ENCODE measurements at places on chromosomes 4 and X.

DNA sequence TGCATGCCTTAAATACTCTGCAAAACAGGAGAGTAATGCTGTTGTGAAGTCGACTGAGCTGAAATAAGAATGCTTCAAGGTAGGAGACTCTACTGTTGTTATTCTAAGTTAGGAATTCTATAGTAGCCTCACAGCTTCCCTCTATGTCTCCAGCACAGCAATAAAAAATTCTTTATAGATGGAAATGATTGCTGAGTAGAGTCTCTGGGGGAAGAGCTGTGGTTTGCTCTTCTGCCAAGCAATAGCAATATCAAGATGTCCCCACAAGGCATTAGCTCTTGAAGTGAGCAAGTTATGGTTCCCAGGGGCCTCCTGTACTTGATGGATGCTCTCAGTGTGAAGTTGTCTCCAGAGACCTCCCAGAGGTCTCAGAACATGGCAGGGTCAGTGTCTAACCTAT, 880.6 kb upstream of the FRG1 start:
- DNase-seq: no peak

- DNase-seq: no peak
These were observed 4.6 kb downstream of the EFNB1 start for GRCh38 chrX:68833448-68833805.

GRCh38 chr4:76533314-76533713, 98.3 kb downstream of the SHROOM3 start:
- no peak for DNase-seq

DNA sequence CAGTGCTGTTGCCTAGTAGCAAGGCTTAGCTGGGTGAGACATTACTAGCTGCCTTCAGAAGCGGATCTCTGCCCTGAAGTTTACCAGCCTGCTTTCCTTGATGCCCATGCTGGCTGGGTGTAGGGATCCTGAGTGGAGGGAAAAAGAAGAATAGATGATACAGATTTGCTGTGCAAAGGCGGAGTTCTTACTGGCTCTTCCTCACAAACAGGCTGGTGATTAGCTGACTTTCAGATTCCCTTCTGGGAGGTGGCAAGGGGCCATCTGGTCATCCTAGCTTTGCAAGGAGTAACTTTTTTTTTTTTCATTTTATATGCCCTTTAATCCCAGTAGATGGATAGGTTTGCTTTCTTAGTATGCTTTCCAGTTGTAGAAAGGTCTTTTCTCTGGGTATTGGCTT, 44.8 kb downstream of the SMARCA5 start:
- DNase-seq: no peak

GRCh38 chr4:76449833-76450232, 14.8 kb downstream of the SHROOM3 start:
- DNase-seq: no peak

DNA sequence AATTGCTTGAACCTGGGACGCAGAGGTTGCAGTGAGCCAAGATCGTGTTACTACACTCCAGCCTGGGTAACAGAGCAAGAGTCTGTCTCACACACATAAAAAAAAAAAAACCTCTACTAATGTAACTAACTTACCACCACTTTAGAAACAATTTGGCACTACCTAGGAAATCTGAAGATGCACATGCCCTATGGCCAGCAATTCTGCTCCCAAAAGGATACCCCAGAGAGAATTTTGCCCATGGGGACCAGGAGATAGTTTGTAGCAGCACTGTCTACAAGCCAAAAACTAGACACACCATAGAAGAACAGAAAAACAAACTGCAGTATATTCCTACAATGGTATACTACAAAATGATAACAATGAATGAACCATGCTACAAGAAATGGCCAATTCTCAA, 37.5 kb downstream of the USP46 start:
- DNase-seq: no peak

DNA sequence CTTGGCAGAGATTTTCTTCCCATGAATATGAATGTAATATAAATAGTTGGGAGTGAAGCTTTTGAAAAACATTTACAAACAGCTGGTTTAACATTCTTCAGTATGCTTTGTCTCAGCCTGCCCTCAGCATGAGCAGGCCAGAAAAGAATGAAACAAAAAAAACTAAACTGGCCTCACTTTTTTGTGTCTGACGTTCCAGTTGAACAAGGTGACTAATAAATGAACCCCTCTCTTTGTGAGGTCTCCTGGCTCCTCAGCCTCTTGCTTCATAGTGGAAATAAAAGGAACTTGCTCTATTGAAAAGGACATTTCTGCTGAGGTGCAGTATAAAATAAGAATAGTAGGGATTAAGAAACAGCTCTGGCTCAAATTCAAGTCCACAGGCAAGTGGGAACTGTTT, 9.4 kb downstream of the CHST7 start:
- no peak for DNase-seq

DNA sequence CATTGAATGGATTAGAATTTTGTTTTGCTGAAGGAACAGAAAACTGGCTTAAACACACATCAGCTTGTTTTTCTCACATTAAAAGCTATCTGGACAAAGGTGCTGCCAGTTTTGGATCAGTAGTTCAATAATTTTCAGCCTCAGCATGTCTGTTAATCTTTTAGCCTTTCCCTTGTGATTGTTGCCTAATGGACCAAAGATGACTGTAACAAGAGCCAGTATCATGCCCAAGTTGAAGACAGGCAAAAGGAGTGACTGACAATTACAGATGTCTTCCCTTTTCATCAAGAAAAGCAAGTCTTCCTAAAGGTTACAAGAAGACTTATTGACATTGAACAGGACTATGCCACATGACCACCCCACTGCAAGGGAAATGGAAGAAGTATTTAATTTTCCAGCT, 419.7 kb downstream of the MAPK10 start:
- no peak for DNase-seq

- DNase-seq: no peak
These were observed 40.9 kb upstream of the LRPAP1 start for GRCh38 chr4:3573131-3573530.

- DNase-seq: no peak
These were observed 482.9 kb upstream of the BOD1L1 start for GRCh38 chr4:14110407-14110806.

GRCh38 chrX:119497185-119497584, 28.9 kb downstream of the SLC25A5 start:
- no peak for DNase-seq

GRCh38 chr4:110010797-110011196, 98.1 kb downstream of the EGF start:
- no peak for DNase-seq
